Tibial artery (tissue), 4 donors: ENCODE measurements at places on chromosomes 13 and 19.

- no peak for DNase-seq
Measured at GRCh38 chr13:98986226-98986846, 8.5 kb upstream of the DOCK9 start.

- no peak for DNase-seq
Measured at GRCh38 chr13:91045351-91046034, 302.0 kb upstream of the MIR17HG start.

GRCh38 chr19:45676851-45677263 is 8.8 kb downstream of the GIPR start:
- no peak for DNase-seq

GRCh38 chr13:30872685-30873461 is 33.2 kb upstream of the MEDAG start:
- DNase-seq, result peak; percentile 88

- no peak for DNase-seq
Measured at GRCh38 chr19:2072757-2073551, 21.9 kb upstream of the MKNK2 start.

DNA sequence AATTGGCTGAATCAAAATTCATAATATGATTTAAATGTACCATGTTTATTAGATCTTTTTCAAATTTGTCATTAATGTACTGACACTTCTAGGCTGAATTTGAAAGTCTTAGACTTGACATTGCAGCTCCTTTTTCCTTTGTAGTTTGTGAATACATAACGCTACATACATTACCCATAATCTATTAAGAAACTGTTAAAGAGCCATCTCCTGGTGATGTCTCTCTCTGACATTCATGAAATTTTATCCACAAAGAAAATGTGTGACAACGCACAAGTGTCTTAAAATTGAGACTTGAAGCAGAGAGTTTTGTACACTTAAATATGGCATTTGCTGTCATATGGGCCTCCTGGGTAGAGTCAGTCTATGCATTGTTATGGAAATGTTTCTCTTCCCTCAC is 320.2 kb upstream of the ARGLU1 start:
- no peak for DNase-seq

GRCh38 chr19:2035590-2035991 is 15.5 kb downstream of the MKNK2 start:
- no peak for DNase-seq

DNA sequence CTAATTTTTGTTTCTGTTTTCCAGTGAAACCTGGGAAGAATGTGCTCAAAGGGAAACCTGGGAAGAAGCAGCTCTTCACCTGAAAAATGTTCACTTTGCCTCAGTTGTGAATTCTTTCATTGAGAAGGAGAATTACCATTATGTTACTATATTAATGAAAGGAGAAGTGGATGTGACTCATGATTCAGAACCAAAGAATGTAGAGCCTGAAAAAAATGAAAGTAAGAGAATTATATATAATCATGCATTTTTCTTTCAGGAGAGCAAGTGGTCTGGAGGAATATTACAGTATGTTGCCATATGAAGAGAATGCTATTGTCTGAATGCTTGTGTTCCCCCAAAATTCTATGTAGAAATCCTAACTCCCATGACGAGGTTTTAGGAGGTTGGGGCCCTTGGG is 3.4 kb downstream of the NUDT15 start:
- no peak for DNase-seq

- DNase-seq, result no peak
Measured at GRCh38 chr13:92717857-92718256, 508.8 kb upstream of the GPC6 start.

DNA sequence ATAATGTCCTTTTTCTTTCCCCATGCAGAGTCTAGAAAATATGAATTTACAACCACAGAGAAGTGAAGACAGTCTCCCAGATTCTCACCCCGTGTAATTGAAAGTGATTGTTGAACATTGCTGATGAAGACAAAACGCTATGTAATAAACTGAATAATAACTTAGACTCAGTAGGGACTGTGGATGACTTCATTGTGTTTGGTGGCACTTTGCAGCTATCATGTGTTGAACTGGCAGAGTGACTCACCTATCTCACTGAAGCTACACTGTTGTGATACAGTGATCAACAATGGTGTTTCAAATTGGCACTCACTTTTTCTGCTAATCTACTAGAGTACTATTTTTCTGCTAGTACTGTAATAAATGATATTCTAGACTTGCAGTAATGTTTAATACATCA is 261.3 kb downstream of the DACH1 start:
- no peak for DNase-seq

GRCh38 chr19:38093154-38093553 is 130.9 kb downstream of the DPF1 start:
- DNase-seq, result no peak

- DNase-seq, result peak; percentile 74
Measured at GRCh38 chr13:52455677-52456041, 381 bp downstream of the CKAP2 start.

- no peak for DNase-seq
Measured at GRCh38 chr13:34553376-34553775, 388.7 kb upstream of the NBEA start.

- no peak for DNase-seq
Measured at GRCh38 chr19:7013678-7014077, 7.6 kb downstream of the MBD3L2B start.

GRCh38 chr13:92838786-92839185 is 387.8 kb upstream of the GPC6 start:
- no peak for DNase-seq

- DNase-seq, result no peak
Measured at GRCh38 chr13:33033051-33033812, 17.0 kb downstream of the KL start.

DNA sequence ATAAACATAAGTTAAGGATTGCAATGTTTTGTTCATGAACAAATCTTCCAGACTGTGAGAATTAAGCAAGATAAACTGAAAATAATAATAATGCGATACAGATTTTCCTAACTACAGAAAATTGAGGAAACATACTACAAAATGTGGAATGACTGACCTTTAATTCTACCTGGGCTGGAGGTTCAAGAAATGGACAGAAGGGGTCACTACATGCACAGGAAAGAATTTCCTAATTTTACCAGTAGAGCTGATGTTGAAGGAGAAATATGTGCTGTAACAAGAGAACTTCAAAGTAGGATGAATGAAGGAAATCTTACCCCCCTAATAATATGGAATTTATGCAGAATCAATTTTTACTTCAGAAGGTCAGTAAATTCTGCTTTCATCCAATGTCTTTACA is 62.3 kb downstream of the ZNF627 start:
- DNase-seq, result no peak

- DNase-seq, result no peak
Measured at GRCh38 chr19:31943191-31943661, 402.2 kb upstream of the ZNF507 start.

DNA sequence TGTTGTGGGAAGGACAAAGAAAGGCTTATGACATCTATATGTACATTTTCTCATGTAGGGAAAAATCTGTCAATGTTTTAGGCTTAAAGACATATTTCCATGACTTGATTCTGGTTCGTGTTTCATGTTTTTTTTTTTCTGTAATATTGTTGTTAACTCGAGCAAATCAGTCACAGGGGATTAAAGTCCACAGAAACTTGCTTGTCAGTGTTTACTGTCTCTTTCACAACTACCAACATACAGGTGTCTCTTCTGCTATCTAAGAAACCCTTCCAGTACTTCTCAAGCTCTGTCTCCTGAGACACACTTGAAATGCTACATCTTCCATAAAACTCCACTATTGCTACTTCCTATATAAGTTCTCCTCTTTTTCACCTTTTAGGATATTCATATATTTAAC is 130.9 kb upstream of the SLITRK6 start:
- no peak for DNase-seq

- no peak for DNase-seq
Measured at GRCh38 chr19:48777720-48778119, 22.4 kb downstream of the FGF21 start.

DNA sequence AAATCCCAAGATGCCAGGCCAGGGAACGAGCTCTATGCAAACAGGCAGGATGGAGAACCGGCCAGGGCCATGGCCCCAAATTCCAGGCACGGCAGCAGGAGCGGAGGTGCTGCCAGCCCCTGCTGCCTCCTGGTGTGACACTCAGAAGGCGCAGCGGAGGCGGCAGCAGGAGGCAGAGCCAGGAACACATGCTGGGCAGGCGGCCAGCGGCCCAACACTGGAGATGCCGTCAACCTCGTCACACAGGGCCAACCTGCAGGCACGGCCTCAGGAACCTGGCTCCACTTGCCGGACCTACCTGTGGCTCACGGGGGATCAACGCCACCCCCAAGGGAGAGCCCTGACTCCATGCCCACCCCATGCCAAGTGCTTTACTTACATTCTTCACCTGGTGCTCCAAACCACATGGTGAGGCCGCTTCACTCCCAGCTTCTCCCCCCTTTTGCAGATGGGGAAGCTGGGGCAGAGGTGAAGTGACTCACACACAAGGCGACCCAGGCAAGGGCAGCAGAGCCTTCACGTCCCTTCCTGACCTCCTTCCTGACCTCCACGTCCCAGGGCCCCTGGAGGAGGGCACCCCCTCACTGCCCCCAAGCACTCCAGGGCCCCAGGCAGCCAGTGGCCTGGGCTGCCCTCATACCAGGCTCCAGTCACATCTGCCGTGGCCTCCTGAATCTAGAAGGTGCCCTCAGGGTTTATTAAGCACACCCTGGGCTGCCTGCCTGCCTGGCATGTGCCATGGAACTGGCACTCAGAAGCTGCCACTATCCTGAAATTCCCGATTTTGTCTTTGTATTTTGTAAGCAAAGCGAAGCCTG is 43.5 kb downstream of the GGACT start:
- DNase-seq, result no peak

GRCh38 chr19:28128341-28128740 is 1084.6 kb downstream of the UQCRFS1 start:
- no peak for DNase-seq

- no peak for DNase-seq
Measured at GRCh38 chr13:34340534-34340933, 522.6 kb downstream of the RFC3 start.

- no peak for DNase-seq
Measured at GRCh38 chr13:37295071-37295470, 189.6 kb upstream of the CSNK1A1L start.

GRCh38 chr19:33392341-33393285 is 19.1 kb downstream of the CEBPG start:
- DNase-seq, result peak; percentile 21

GRCh38 chr13:51625555-51626345 is 41.5 kb downstream of the WDFY2 start:
- DNase-seq, result no peak

- no peak for DNase-seq
Measured at GRCh38 chr13:111517641-111518010, 197.2 kb downstream of the TEX29 start.

- DNase-seq, result no peak
Measured at GRCh38 chr19:12912571-12912970, 6.5 kb downstream of the SYCE2 start.

- no peak for DNase-seq
Measured at GRCh38 chr13:67651908-67652465, 421.9 kb upstream of the PCDH9 start.

- DNase-seq, result no peak
Measured at GRCh38 chr13:87851410-87851809, 180.2 kb downstream of the SLITRK5 start.

DNA sequence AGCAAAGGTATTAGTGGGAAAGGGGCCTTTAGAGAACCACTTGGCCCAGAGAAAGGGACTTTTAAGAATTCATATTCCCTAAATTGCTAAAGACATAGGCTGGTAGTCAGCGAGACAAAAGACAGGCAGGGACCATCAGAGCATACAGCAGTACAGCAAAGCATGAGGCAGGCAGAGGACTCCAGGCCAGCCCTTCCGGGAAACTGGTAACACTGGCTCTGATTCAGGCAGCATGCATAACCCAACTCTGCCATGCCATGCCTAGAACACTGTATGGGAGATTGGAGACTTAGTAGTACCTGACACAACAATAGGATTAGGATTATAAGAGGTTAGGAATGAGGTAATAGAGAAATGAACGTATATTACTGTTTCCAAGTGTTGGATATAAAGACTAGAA is 34.9 kb downstream of the CAB39L start:
- DNase-seq, result no peak

DNA sequence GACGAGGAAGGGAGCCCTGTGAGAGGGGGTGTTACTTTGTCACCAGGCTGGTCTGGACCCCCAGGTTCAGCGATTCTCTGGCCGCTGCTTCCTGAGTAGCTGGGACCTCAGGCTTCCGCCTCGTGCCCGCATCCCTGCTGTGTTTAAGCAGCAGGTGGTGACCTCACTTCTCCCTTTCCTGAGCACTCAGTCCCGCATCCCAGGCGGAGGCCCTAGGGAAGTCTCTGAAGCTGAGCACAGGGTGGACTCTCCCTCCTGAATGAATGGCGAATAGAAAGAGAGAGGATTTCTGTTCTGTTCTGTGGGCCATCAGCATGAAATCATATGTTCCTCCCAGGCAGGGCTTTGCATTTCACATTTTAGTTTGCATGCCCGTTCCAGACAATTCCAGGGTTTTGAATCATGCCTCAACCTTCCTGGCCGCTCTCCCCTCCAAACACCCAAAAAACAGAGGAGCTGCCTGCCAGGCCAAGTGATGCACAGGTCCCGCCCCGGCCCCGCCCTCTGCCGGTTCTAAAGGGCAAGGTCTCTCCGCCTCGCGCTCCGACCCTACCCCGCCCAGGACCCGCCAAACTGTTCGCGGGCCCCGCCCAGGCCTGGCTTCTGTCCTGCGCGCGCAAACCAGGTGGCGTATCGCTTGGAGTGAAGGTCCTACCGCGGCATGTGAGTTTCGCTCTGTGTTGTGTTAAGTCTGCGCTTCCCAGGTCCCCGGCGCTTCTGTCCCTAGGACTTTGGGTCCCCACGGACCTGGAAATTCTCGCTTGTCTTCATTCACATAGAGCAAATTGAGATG is 35.1 kb upstream of the ZNF808 start:
- DNase-seq, result peak; percentile 64

GRCh38 chr19:42149447-42150202 is 17.4 kb upstream of the POU2F2 start:
- DNase-seq, result no peak

DNA sequence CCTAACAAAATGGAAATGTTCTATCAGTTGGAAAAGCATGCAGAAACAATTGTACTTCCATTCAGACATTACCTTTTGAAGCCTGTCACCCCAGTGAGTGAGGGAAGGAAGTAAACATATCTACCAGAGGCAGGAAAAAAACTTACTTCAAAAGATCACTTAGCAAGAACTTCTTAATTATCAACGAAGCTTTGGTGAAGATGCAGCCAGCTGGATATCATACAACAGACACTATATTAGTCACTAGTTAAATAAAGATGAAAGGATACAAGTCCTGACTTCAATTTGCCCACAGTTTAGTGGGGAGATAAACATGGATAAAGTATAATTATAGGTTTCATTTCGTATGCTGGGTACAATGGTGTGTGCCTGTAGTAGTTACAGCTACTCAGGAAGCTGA is 148.8 kb downstream of the TNFRSF19 start:
- DNase-seq, result no peak

- no peak for DNase-seq
Measured at GRCh38 chr19:30123119-30123518, 181.1 kb downstream of the URI1 start.
